ENCODE measurements at places on chromosomes 12 and 14.
A peak's percentile ranks its signal among the peaks of the same experiment; 100 is the strongest.

GRCh38 chr12:89672589-89672979 lies 36.1 kb downstream of the ATP2B1 start:
- DNase-seq: no peak

DNA sequence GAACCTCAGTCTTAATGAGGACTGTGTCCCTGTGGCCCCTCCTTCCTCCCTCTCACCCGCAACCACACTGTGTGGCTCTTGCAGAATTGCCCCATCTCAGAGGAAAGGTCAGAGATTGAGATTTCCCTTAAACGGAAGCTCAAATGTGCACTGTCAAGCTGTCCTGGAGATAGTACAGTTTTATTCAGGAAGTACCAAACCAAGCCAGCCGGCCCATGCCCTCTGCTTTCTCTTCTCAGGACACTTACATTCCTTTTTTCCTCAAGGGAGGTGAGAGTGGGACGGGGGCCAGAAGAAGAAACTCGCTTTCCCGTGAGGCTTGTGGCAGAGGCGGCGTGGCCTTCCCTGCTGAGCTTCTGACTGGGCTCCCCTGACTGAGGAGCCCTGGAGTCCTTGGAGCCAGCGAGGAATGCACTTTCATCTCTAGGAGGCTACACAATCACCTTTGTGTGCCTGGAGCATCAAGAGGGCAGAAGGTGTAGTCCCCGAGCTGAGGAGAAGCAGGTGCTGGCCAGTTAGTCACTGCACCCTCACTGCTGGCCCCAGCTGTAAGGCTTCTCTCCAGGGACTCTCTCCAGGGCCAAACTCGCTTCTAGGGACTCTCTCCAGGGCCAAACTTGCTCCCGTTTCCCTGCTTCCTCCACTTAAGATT lies 24.1 kb upstream of the ATP2A2 start:
- DNase-seq: no peak

DNA sequence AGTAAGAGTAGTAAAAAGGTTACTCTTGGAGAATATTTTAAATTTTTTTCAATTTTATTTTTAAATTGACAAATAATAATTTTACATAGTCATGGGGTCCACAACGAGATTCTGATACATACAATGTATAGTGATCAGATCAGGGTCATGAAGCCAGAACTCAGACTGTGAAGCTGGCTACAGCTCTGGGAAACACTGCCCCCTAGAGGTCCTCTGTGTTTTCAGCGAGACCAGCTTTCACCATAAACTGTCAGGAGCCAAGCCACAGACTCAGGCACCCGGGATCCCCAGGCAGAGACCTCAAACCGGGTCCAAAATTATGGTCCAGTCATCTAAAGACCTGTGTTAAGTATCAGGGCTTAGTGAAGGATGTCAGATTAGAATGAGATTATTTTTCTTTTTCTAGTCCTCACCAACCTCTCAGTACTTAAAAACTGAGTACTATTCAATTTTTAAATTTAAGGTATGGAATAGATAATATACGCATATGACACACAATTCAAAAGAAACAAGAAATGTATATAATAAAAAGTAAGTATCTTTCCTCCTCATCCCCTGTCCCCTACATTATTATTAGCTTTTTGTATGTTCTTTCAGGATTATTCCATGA lies 397.1 kb downstream of the MDGA2 start:
- DNase-seq: peak; percentile 15

DNA sequence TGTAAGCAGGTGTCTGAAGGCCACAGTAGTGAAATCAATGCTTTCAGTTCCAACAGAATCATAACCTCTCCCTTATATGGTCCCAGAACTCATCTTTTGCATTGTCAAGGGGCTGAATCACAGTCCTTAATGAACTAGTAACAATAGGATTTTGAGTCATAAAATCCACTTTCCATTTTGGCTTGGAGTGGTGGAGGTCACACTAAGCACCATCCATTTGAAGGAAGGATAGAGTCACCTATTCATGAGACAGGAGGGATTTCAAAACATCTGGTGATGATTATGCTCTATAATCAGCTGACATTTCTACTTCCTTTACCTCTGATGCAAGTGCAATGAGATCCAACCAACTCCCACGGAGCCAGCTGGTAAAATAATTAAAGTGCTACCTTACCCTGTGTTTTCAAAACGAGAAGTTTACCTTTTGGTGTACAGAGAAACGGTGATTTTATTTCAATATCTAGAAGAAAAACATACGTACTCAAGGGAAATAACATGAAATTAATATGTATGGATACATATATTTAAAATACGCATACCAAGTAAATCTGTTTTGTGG lies 59.1 kb downstream of the TMEM132D start:
- DNase-seq: no peak

- peak; percentile 11 for DNase-seq
These were observed 377 bp upstream of the BCL7A start for GRCh38 chr12:122021193-122021821.

GRCh38 chr12:73892201-73892600 lies 645.4 kb upstream of the ATXN7L3B start:
- no peak for DNase-seq

GRCh38 chr14:22998329-22999012 lies 11.5 kb downstream of the C14orf93 start:
- no peak for DNase-seq

- no peak for DNase-seq
These were observed 19.4 kb downstream of the ANO2 start for GRCh38 chr12:5925646-5926045.

DNA sequence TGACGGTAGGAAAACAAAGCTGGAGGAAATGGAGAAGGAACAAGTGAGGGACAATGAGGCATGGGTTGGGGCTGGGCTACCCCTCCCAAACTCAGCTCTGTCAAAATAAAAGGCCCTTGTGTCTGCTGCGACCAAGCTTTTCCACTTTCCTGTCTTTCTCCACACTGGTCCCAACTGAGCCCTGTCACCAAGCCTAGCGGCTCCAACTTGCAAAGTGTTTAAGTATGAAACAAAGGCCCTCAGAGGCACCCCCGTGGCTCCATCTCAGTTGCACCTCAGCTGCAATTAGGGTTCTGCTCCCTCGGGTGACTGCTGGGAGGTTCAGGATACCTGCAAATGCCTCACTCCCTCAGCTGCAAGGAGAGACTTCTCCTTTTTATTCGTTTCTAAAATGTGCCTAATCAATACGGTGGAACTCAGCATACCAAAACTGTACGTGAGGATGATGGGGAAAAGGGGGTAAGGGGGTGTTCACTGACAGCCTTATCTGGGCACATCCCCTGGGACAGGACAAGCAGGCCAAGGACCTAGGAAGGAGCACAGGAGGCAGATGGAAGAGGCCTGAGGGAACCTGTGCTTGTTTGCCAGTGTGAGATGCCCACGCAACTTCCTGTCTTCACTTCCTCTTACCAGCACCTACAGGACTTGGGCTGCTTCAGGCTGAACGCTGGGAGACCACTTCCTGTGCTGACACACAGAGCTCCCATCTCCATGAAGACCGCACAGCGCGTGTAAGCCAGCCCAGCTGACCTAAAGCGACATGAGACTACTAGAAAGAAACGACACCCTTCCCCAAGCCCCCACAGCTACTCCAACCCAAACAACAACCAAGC lies 8.9 kb downstream of the VAMP1 start:
- peak; percentile 84 for DNase-seq

DNA sequence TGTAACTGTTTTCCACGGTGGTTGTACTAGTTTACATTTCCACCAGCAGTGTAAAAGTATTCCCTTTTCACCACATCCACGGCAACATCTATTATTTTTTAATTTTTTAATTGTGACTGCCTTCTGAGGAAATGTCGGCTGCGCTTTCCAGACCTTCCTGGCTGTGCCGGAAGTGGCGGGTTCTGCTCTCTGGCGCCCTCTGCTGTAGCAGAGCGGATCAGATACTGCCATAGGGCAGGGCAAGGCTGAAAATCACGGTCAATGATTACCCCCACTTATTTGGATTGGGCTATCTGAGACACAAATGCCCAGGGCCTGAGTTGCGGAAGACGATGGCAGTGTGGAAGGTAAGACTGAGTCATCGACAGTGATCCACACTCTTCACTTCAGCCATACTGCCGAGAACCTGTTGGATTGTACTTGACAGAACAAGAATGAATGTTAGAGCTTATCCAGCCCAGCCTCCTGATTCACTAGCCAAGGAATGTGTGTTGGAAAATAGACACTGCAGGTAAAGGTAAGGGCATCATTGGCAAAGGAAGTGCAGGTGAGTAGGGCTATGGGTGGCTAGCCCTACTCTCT lies 124.2 kb downstream of the NTF3 start:
- DNase-seq: no peak

- DNase-seq: no peak
These were observed 57.8 kb downstream of the SSH1 start for GRCh38 chr12:108799401-108800243.

DNA sequence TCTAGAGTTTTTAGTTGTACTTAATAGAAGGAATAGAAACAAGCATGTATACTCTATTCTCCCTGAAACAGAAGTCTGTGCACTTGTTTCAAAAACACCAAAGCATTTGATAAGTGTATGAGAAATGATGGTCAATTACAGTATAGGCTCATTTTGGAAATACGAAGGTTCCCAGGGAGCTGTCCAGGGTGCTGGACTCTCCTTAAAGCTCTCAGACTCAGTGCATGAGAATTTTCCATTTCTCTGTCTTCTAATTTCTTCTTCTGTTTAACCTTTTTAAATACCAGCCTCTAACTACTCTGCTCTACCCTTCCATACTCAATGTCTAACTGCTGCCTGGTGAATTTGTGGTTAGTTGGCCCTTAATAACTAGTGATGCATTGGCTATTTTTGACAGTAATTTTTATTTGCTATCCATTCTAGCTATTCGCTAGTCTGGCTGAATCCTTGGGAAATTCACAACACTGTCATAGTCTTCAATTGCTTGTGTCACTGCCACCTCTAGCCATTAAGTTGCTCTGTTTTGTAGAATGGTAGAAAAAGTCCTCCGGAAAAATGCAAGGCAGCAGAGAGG lies 229.2 kb downstream of the NRXN3 start:
- no peak for DNase-seq

DNA sequence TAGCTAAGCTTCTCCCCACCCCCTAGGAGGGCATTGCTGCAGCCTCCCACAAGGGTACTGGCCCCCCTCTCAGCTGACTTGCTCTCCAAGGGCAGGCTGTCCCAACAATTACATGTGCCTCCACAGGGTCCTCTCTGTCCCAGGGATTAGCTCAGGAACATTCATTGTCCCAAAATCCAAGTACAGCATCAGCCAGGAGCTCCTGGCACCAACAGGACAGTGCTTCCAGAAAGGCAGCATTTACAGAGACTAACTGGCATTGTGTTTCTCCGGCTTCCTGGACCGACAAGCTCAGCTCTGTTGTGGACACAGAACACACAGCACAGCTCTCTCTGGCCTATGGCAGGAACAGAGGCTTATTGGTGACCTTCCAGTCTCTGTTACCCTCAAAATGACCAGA lies 21.7 kb downstream of the ABCD4 start:
- no peak for DNase-seq

GRCh38 chr12:62861586-62861985 lies 73.4 kb downstream of the PPM1H start:
- DNase-seq: no peak

DNA sequence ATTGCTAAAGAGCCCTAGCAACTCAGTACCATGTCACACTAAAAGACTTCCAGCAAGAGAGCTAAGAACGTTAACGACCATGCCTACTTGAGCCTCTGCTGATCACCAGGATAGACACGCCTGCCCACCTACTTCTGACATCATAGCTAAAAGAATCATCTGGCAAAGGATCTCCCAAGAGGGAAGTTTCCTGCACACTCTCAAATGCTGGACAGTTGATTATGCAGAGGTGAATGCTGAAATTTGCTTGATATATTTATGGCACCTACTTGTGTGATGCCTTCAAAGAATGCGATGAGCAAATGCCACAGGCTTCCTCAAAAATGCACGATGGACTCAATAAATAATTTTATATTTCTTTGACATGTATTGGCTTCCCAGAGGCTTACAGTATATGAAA lies 113.6 kb downstream of the GALC start:
- no peak for DNase-seq

DNA sequence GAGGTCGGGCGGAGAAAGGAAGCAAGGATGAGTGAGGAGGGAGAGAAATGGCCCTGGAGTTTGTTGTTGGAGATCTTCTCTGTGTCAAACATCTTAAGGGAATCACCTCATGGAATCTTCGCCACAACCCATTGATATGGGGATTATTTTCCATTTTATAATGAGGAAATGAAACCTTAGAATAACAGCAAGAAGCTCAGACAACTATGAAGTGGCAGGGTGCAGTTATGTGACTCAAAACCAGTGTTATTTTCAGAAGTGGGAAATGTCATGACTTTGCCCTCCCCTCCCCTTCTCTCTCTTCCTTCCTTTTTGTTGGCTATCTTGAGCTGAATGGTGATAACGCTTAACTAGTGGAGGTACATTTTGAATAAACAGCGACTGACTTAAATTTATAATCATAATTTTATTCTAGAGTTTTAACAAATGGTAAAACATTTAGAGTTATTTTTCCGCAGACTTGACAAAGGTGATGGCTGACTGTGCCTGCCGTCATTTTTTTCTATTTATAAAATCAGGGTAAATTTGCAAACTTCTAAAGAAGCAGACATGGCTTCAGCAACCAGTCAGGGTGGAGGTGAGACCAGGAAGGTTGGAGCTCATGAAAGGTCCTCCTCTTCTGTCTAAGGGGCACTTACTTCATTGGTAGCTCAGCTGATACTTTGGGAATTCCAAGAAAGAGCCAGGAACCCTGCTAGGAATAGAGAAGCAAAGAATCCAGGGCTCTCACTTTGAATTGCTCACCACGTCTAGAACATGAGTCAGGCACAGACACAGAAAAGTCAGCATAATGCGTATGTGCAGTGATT lies 232.4 kb downstream of the RGS6 start:
- DNase-seq: no peak

- DNase-seq: no peak
These were observed 9.5 kb downstream of the RFLNA start for GRCh38 chr12:124304314-124304790.

DNA sequence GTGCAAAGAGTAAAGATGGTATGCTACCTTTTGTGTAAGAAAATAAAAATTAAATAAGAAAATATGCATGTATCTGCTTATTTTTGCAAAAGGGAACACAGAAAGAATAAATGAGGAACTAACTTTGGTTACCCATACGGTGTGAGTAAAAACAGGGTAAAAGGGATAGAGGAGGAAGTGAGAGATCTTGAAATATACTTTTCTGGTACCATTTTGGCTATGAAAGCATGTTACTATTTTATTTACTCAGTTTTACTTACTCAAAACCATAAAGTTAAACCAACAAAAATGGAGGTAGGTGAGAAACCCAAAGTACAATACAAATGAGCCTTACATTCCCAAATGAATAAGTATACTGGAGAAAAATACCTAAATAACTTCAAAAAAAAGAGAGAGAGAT lies 122.0 kb upstream of the EGLN3 start:
- no peak for DNase-seq

GRCh38 chr12:50297027-50297426 lies 13.7 kb upstream of the LIMA1 start:
- DNase-seq: no peak

DNA sequence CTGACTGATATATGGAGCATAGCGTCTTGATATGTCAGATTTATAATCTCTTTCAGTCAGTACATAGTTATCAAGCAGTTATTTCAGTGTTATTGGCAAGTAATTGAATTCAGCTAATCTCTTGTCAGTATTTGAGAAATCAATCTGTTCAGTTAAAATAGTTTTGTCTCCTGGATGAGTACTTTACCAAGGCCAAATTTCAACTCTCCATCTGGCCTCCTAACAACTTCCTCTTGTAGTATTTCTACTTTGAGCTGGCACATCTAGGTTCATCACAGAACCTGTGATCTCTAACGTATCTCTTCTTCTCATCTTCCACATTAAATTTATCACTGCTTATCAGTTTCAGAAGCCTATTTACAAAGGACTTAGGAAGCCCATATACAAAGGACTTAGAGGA lies 690.5 kb downstream of the C12orf50 start:
- DNase-seq: no peak

GRCh38 chr12:116780942-116781341 lies 42.8 kb downstream of the RNFT2 start:
- DNase-seq: no peak
